Stimulated activated CD4-positive, alpha-beta T cell treated with anti-CD3 and anti-CD28 coated beads, Interleukin-2, amount 100 ng/mL, for 4 hours (primary cell): ENCODE measurements at places on chromosomes 6 and 20.

- no peak for DNase-seq
Observed at GRCh38 chr6:15487262-15487661, 175.6 kb downstream of the DTNBP1 start.

DNA sequence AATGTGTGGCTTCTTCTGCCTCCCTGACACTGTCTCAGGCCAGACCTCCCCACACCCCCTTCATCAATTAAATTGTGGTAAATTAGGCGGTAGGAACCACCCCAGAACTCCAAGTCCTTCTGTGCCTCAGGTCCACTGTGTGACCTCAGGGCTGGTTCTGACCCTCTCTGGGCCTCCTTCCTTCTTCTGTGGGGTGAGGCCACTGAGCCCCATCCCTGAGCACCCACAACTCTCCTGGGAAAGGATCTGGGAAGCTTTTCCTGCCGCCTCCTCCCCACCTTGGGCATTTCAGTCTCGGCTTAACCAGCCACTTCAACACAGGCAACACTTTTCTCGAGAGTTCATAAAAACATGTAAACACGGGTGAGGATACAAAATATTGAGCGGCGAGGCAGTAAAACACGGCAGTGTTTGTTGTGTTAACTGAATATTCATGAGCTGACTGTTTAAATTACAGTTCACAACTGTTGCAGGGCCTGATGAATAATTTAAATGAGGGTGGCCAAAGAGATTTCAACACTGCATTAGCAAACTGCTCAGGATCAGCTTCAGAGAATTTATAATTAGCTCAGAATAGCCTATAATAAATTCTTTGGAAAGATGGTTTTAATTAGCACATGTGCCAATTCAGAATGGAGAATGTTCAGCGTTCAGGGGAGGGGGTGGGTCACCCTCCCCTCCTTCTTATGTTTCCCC is 112.1 kb downstream of the TOX2 start:
- DNase-seq = no peak

DNA sequence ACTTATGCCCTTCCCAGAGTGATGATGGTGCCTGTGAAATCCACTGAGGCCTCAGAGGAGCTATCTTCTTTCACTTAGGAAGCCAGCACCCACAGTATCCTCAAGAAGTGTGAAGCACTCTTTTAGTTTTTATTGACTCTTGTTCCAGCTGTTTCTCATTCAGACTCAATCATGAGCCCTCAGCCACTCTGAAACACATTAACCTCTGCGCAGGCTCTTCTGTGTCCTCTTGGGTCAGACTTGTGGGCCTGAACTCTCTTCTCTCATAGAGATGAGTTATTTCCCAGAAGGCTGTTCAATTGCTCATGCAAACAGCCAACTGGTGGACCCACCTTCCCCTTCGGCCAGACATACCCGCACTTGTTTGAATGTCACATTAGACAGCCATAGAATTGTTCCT is 27.8 kb upstream of the PREP start:
- no peak for DNase-seq

- DNase-seq = no peak
Observed at GRCh38 chr6:104705916-104706442, 153.7 kb downstream of the HACE1 start.

GRCh38 chr6:37840143-37840939 is 20.8 kb downstream of the ZFAND3 start:
- no peak for DNase-seq

GRCh38 chr6:73394577-73395354 is at the start of gene DDX43:
Gene DDX43 (plus strand): TSS chr6:73394828. CDS start chr6:73394906, 78 bp downstream.
- peak; percentile 28 for DNase-seq

GRCh38 chr6:39769012-39769411 is 23.2 kb upstream of the DAAM2 start:
- DNase-seq = no peak

DNA sequence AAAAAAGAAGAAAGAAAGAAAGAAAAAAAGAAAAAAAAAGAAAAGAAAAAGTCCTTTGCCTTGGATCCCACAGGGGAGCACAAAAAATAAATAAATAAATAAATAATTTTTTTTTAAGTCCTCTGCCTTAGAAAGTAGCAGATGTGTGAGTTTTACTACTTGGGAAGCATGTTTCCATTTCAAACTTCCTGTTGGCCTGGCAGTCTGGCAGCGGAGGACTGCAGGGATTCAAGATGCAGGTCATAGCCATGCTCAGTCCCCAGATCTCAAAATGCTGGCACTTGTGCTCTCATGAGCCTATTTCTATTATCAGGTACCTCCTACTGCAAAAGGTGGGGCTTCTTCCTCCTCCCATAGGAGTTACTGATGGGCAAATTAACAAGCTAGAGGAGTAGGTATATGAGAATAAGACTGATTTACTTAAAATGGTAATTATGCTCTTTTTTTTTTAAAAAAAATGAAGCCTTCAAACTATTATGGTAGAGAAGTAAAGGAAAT is 54.2 kb upstream of the MAP7 start:
- no peak for DNase-seq

- DNase-seq = no peak
Observed at GRCh38 chr6:15730442-15730841, 67.6 kb upstream of the DTNBP1 start.

- no peak for DNase-seq
Observed at GRCh38 chr20:21583486-21584168, 69.8 kb upstream of the NKX2-2 start.

- no peak for DNase-seq
Observed at GRCh38 chr6:156776470-156776839, 723 bp upstream of the ARID1B start.

DNA sequence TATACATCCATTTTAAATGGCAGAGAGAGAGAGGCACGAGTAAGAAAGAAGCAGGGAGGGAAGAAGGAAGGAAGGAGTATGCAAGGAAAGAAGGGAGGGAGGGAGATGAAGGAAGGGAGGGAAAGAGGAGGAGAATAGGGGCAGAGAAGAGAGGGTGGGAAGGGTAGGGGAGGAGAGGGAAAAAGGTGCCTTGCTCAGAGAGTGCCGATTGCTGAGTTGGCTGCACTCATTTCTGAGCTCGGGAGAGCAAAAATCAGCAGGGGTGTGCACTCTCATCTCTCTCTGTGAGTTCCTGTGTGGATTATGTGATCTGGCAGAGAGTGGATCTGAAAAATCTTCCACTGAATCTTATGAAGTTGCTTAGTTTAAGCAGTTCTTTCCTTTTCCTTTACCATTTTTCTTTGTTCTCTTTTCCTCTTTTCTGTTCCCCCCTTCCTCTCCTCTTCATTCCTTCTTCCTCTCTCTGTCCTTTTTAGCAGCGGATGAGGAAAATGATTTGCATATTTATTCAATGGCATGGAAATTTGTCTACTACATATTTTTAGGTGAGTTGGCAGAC is 108.7 kb downstream of the PERP start:
- no peak for DNase-seq

- DNase-seq = no peak
Observed at GRCh38 chr20:38460040-38460623, 12.5 kb upstream of the RALGAPB start.

- DNase-seq = no peak
Observed at GRCh38 chr20:4062721-4063606, 47.6 kb upstream of the RNF24 start.
